CMK (cell line): ENCODE measurements at places on chromosomes 3 and 15.

DNA sequence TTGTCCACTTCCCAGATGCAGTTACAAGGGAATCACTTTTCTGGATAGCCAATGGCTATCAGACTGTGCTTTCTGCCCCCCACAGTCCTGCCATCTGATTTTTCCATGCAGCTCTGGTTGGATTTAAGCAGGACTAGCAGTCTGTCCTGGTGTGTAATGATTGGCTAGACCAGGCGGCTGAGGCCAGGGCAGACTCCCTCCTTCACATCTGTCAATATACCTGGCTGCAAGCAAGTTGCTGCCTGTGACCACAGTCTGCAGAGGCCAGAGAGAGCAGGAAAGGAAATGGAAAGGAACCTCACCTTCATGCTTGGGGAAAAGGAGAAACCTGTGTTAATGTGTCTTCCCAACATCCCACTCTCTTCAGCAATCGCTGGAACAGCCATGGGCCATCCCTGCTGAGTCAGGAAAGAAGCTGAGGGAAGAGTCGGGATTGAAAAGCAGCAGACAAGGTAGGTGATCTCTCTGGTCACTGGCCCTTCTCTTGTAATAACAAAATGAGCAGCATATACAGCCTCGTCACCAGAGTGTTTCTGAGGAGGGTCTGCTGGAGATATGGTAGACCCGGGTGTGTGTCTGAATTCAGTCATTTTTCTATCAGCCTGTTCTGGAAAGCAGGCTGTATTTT lies 126.7 kb upstream of the PHLDB2 start:
- DNase-seq = no peak

- DNase-seq = no peak
Observed at GRCh38 chr15:55628369-55628730, 40.2 kb upstream of the PYGO1 start.

- no peak for DNase-seq
Observed at GRCh38 chr3:100802126-100802525, 92.8 kb downstream of the TFG start.

- DNase-seq = no peak
Observed at GRCh38 chr15:47685141-47685870, 32.0 kb upstream of the SEMA6D start.

GRCh38 chr3:181541414-181541813 lies 170.3 kb upstream of the SOX2 start:
- no peak for DNase-seq

DNA sequence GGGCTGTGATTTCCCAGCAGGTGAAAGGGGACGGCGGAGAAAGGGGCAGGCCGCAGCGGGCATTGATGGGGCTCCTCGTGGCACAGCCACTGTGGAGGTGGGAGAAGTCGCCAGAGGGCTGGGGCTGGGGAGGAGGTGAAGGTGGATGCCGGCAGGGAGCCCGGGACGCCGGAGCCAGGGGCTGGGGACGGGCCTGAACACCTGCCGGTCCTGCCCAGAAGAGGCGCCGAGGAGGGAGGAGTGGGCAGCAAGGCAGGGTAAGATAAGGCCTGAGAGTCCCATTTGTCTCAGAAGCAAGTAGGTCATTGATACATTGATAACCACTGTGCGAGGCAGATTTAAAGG lies 571 bp upstream of the RARRES1 start:
- DNase-seq = no peak

GRCh38 chr3:188605905-188606304 lies 451.9 kb downstream of the LPP start:
- no peak for DNase-seq
